Purkinje cell (primary cell): ENCODE measurements at places on chromosomes 12 and 14. TPM values are rescaled to one million over a fixed set of nuclear protein-coding genes. Genes with fewer than 3 reads are reported as not detected.

The CACNA1C gene
- 0.39 and 1.1 TPM in 2 replicates for polyA plus RNA-seq

The SCFD1 gene
- 121 and 146 TPM in 2 replicates for polyA plus RNA-seq

The RNASE2 gene
- not detected in 2 replicates for polyA plus RNA-seq

The BDKRB1 gene
- not detected in 2 replicates for polyA plus RNA-seq

The KLRC1 gene
- polyA plus RNA-seq, result 0.35 TPM in 1 of 2 replicates, not detected in the other

The AMDHD1 gene
- polyA plus RNA-seq, result 3.9 and 4.2 TPM in 2 replicates

The FGF23 gene
- not detected in 2 replicates for polyA plus RNA-seq

The ANGEL1 gene
- 0.64 and 1.6 TPM in 2 replicates for polyA plus RNA-seq
